ENCODE measurements at places on chromosomes 5 and 9. TPM values are rescaled to one million over a fixed set of nuclear protein-coding genes. Genes with fewer than 3 reads are reported as not detected.

DNA sequence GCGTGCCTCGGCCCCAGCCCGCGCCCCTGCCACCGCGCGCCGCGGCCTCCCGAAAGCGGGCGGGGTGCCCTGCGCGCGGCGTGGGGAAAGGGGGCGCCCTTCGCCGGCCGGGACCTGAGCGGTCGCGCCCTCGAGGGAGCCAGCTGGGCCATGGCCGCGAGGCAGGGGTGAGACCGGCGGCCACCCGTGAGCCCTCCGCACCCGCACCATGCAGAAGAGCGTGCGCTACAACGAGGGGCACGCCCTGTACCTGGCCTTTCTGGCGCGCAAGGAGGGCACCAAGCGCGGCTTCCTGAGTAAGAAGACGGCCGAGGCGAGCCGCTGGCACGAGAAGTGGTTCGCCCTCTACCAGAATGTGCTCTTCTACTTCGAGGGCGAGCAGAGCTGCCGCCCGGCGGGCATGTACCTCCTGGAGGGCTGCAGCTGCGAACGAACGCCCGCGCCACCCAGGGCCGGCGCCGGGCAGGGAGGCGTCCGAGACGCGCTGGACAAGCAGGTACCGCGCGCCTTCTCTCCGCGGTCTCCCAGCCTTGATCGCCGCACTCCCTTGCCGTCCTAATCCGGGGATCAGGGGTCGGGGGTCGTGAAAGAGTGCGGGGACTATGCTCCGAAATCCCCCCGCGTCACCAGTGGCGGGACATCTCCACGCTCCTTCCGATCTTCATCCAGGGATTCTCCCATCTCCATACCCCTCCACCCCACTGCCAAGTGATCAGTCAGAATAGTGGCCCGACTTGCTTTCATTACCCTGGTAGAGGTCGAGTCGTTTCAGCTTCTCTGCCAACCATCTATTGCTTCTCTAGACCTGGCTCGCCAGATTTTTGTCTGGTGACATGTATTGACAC is 590 bp downstream of the RASGRF2 start:
- no peak for DNase-seq

DNA sequence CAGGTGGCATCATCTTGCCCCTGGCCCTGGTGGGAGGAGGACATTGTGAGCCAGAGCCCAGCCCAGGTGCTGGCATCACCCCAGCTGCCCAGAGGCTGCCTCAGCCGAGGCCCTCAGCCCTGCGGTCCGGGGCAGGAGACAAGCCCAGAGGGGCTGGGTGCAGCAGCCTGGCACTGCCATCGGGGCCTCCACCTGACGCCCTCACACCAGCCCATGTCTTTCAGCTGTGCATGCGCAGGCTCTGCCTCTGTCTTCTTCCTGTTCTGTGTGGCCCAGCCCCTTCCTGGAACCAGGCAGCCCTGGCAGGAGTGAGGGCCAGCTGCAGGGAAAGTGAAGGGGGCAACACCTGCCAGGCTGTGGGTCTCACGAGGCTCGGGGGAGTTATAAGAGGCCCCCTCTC is 4.8 kb upstream of the CEL start:
- no peak for DNase-seq

GRCh38 chr5:80093796-80094195 is 58.6 kb downstream of the THBS4 start:
- DNase-seq: no peak

The FAXDC2 gene
- 57.2 TPM for total RNA-seq

The ZDHHC12 gene
- 40.6 TPM for total RNA-seq

The OR1L1 gene
- total RNA-seq: not detected

The NIPAL4 gene
- not detected for total RNA-seq

The SLC22A4 gene
- total RNA-seq: 2.6 TPM

The PCDHGA3 gene
- 2.3 TPM for total RNA-seq

GRCh38 chr9:112711050-112711689 is 6.7 kb downstream of the INIP start:
- no peak for DNase-seq

DNA sequence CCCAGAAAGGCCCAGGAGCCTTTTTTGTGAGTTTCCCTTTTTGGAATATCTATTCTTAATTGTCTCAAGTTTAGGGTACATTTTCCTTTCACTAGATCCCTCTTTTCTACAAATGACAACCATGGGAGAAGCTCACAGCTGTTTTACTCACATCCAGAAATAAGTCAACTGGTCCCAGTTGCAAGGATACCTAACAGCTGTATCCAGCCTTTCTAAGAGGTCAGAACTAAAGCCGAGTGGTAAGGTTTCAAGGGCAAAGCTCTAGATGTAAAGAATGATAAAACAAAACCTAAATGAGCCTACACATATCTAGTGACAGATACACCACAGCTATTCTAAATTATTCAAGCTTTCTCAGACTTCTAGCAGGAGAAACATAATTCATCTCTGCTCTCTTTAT is 4.4 kb downstream of the FGF10 start:
- no peak for DNase-seq

- DNase-seq: no peak
Measured at GRCh38 chr9:21778304-21778703, 24.1 kb upstream of the MTAP start.

The GABRA6 gene
- total RNA-seq: not detected

- no peak for DNase-seq
Measured at GRCh38 chr5:14920121-14920520, 48.5 kb upstream of the ANKH start.

Data from omental fat pad (tissue), 4 donors.